ENCODE measurements at places on chromosomes 3 and 15.

GRCh38 chr15:58432401-58432800, 610 bp downstream of the LIPC start:
- no peak for DNase-seq

DNA sequence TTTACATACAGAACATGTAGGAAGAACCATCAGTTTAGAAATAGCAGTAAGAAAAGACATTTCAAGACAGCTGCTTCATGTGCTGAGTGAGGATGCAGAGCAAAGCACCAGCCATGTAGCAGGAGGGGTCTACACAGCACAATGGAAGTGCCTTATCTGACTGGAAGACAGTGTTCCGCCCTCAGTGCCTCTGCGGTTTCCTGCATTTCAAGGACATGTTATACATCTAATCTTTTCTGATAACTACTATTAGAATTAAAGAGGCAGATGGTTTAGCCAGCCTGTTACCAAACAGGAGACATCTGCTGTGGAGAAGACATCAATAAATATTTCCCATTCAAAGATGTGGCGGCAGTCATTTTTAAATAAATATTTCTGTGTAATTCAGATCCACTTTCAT, 10.6 kb downstream of the LSG1 start:
- DNase-seq = no peak

DNA sequence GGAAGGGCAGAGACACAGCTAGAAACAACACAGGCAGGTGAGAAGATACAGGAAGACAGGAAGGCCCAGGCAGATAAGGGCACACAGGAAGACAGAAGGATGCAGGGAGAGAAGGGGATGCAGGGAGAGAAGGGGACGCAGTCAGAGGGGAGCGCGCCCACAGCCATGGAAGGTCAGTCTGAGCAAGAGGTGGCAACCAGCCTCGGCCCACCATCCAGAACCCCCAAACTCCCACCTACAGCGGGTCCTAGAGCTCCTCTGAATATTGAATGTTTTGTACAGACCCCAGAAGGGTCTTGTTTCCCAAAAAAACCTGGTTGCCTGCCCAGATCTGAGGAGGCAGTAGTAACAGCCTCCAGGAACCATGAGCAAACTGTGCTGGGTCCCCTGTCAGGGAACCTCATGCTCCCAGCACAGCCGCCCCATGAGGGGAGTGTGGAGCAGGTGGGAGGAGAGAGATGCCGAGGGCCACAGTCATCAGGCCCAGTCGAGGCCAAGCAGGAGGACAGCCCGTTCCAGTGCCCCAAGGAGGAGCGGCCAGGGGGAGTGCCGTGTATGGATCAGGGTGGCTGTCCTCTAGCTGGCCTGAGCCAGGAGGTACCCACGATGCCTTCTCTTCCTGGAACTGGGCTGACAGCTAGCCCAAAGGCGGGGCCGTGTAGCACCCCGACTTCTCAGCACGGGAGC, 27.6 kb upstream of the SLC28A1 start:
- no peak for DNase-seq

GRCh38 chr3:56753206-56753820, 48.4 kb downstream of the ARHGEF3 start:
- DNase-seq = no peak

DNA sequence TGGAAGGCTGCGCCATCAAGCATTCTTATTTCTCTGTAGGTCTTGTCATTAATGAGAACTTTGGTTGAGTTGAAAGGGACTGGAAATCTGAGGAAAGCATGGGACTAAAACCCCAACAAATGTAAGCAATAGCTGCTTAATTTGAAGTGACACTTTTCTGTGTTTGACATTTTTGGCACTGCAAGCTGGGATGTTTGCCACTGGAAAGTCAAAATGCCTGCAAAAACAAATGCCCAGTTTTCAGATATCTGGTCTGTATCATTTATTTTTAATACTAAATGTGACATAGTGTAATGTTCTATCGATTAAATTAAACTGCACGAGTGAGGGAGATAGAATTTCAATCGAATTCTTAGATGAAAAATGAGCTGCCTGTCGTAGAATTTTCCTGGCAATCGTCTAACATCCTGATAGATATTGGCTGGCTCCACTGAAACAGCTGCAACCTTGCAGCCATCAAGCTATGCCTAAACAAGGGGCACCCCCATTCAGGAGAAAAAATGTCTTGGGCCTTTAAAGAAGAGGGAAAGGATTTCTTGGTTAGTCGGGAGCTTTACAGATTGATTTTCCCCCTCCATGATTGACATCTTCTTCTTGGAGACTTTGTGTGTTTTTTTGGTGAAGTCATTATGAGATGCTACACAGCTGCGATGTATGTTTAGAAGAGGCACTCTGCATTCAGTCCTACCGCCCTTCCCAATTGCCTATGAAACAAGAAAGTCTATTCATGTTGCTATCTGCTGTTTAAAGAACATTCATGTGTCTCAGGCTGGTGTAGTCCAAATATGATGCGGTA, 316.7 kb upstream of the TBL1XR1 start:
- no peak for DNase-seq

GRCh38 chr15:80404057-80404760, at the start of gene ARNT2:
Gene ARNT2 (plus strand): TSS chr15:80404382. CDS start chr15:80404516, 134 bp downstream.
- no peak for DNase-seq

DNA sequence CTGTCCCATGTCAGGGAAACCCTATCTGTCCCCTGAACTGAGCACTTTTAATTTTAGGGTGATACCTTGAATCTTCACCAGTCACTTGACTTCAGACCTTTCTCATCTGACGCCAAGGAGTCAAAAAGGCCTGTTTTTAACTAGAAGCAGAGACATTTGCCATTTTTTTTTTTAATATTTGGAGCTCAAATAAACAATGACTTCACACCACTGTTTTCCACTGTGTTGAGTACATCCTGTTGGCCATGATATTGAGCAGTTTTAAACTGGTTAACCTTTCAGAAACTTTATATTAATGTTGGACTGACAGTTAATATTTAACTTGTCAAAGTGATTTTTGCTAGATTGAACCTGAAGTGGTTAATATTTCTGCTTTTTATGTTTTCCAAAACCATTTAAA, 28.2 kb downstream of the DAG1 start:
- no peak for DNase-seq

DNA sequence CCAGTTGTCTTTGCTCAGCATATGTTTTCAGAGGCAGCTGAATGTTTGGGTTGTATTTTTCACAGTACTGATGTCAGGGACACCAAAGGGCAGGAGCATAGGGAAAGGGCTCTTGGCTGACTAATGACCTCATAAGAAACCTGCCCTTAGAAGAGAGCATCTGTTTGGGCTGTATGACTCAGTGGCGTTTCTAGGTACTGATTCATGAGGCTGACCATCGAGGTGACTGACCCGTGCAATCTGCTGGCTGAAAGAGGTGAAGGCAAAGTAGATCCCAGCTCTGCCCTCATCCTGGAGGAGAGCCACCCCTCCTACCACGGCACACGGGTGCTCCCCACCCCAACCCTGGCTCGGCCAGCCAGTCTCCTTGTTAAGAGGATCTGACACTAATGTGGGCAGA, 8.3 kb downstream of the LMCD1 start:
- peak; percentile 31 for DNase-seq

GRCh38 chr3:179688850-179689249, 36.0 kb downstream of the USP13 start:
- DNase-seq = no peak

DNA sequence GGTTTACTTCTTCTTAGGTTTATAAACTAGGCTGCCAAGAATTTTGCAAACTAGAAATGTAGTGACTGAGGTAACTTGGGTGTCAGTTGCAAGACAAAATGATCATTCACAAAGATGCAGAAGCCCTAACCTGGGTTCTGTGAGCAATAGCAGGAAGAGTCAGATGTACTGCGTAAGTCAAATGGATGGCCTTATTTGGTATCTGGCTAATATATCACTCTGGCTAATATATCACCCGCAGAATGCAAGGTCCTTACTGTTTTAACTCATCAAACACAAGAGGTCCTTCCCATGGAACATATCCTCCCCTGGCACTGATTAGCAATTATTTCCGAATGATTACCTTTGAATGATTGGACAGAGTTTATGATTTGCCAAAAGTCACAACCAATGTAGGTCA, 37.4 kb downstream of the RBMS3 start:
- no peak for DNase-seq

GRCh38 chr15:82110144-82110543, 64.3 kb upstream of the MEX3B start:
- DNase-seq = no peak

- DNase-seq = no peak
Observed at GRCh38 chr3:23723930-23724329, 81.8 kb upstream of the UBE2E1 start.

DNA sequence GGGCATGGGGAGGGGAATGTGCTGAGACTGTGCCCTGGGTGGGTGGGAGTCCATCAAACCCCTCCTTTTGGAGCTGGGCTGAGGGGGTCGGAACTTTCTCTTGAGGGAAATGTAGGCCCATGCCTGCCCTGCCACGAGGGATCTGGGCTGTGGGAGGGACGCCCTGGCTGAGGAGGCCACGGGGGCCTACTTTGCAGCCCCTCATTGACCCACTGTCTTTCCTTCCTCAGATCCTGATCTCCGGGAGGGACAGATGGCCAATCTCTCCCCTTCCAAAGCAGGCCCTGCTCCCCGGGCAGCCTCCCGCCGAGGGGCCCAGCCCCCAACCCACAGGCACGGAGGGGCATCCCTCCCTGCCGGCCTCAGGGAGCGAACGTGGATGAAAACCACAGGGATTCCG, 25.3 kb downstream of the LOXL1 start:
- DNase-seq = no peak

DNA sequence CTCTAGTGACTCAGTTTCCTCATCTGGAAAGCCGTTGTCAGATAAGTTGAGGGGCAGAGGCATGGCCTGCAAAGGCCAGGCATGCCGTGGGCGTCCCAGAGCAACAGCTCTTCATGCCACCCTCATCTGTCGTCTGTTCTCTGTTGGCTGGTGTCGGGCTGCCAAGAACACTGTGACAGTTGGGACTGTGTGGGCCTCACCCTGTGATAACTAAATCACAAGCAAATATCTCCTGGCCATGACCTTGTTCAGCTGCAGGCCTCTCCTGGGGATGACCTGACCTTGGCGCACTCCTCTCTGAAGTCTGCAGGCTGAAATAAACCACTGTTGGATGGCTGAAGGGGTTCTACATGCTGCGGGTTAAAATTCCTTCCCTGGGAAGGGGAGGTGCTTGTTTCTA, 145.9 kb downstream of the SHQ1 start:
- DNase-seq = no peak

DNA sequence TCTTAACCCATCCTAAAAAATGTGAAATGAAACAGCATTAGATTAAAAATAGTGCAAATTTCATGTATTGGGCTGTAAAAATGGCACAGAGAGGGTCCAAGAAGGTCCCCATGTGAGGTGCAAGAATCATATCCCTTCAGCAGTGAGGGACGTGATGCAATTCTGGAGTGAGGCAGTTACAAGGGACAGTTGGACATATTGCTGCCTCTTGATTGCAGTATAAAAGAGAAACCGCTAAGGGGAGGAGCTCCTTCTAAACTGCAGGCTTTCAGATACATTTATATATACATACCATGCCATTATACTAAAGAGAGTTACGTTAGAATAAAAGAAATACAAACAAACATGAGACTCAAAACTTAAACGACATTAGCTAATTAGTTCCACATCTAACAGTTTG, 304.2 kb upstream of the CTNNB1 start:
- DNase-seq = no peak

DNA sequence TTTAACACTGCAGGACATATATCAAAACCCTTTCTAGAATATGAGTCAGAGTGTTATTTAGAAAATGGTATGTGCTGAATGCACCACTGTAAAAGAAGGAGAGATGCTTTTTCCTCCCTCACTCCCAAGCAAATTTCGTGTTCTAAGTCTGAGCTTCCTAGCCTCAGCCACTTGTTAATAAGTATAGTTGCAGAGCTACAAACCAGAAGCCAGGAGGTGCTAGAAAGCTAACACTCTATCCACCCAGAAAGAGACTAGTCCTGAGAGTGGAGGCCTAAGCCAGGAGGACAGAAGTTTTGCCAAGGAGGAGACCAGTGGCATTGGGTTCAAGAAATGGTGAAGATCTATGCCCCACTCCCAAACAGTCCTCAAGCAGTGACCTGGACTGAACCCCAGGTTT, 40.5 kb upstream of the GYG1 start:
- no peak for DNase-seq

DNA sequence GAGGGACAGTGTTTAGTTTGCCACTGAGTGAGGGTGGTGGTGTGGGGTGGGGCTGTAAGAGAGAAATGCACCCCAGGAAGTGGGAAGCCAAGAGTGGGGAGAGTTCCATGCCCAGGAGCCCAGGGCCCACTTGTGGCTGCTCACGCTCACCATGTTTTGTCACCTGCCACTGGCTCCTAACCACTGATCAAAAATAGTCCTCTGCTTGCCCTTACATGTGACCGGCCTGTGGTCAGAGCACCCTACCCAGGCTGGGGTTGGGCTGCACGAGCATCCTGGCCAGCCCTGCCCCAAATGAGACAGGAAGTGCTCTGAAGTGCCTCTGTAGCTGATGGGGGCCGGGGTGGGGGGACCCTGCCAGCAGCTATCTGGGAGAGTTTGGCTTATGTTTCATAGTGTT, 216.3 kb downstream of the RPLP1 start:
- no peak for DNase-seq

DNA sequence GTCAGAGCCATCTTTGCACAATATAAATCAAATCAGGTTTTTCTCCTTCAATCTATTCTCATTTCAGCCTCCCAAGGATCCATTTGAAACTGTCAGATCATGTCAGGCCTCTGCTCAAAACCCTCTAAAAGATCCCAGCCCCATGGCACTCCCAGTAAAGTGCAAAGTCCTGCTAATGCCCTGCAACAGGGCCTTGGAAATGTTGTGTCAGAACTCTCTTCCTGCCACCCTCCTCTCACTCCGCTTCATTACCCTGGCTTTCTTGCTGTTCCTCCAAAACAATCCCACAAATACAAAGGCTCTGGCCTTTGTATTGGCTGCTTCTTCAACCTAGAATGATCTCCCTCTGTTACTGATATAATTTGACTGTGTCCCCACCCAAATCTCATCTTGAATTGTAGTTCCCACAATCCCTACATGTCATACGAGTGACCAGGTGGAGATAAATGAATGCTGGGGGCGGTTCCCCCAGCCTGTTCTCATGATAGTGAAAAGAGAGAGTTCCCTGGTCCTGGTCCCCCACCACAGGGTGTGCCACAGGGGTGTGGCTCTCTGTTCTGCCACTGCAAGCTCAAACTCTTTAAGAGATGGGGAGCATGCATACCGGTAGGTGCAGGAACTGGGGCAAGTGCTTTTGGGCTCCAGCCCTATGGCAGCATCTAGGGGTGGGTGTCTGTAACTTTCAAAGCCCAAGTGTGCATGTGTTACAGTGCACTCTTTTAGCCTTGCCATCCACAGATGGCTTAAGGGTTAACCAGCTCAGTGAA, 22.9 kb upstream of the TRA2B start:
- no peak for DNase-seq

- no peak for DNase-seq
Observed at GRCh38 chr3:185825639-185826481, 1.0 kb upstream of the IGF2BP2 start.

Measured in smooth muscle cell of the brain vasculature (primary cell).